ENCODE measurements at places on chromosomes 2 and 18.

GRCh38 chr2:181546086-181546485, 88.9 kb downstream of the ITGA4 start:
- no peak for DNase-seq

DNA sequence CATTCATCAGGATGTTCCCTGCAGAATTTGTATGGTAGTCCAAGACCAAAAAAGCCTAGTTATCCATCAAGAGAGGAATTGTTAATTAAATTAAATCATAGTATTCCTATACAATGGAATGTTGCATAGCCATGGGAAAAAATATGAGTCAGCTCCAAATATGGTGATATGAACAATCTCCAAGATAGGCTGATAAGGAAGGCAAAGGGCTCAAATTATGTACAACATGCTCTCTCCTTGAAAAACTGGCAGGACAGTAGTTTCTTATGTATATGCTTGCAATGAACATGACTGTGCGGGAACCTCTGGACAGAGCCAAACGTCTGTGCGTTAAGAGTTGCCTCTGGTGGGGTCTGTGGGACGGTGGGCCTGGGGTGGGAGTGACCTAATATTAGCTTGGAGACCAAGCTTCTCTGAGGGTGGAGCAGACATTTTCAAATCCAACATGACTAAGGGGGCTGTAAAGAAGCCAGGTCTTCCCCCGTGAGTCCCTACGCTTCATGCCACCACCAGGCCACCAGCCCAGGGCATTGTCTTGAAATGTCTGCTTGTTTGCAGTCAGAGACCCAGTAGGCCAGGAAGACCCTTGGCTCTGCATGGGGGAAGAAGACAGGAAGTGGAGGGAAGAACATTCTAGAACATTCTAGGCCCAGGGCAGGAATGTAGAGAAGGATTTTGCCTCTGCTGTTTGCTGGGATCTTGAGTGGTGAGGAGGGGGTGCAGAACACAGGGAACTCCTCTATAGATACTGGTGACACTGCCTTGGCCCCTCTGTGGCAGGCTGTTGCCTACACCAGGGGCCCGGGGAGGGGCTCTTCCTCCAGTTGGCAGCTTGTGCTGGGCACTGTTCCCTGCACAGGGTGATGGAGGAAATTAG, 244.0 kb upstream of the HS6ST1 start:
- DNase-seq, result no peak

GRCh38 chr2:167190053-167190452, 301.8 kb downstream of the XIRP2 start:
- DNase-seq, result peak; percentile 64

- DNase-seq, result no peak
Measured at GRCh38 chr18:24930971-24931370, 421.0 kb downstream of the ZNF521 start.

- DNase-seq, result no peak
Measured at GRCh38 chr2:203891474-203891873, 23.9 kb downstream of the CTLA4 start.

- no peak for DNase-seq
Measured at GRCh38 chr2:128568106-128568505, 249.4 kb upstream of the HS6ST1 start.

DNA sequence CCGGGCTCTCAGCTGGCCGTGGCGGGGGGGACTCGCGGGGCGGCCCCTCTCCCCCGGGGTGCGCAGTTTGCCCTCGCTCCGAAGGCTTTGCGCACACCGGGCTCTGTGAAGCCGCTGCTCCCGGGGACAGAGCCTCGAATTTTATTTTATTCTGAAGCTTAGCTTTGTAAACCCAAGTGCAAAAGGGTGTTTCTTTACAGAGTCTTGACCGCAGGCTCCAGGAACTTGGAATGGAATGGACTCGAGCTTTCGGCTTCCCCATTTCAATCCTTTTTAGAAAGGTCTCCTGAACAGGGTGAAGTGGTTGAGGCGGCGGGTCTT, 2.0 kb downstream of the GALR1 start:
- no peak for DNase-seq

GRCh38 chr18:23198217-23198845, 63.0 kb downstream of the CABLES1 start:
- DNase-seq, result no peak

DNA sequence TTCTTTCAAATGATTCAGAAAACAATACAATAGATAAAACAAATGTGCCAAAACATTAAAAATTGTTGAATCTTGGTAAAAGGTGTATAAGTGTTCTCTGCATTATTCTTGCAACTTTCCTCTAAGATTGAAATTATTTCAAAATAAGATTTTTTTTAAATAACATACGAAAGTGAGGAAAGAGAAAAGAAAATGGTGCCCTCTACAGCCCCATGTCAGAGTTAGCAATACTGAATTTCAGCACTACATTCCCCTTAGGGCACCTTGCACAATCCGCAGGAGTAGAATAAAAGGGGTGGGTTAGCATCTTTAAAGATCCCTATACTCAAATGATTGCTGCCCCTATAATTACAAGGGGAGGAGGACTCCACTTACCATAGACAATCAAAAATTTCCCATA, 433.7 kb downstream of the BCL11A start:
- no peak for DNase-seq

GRCh38 chr18:24078391-24078790, 60.5 kb upstream of the CABYR start:
- no peak for DNase-seq

DNA sequence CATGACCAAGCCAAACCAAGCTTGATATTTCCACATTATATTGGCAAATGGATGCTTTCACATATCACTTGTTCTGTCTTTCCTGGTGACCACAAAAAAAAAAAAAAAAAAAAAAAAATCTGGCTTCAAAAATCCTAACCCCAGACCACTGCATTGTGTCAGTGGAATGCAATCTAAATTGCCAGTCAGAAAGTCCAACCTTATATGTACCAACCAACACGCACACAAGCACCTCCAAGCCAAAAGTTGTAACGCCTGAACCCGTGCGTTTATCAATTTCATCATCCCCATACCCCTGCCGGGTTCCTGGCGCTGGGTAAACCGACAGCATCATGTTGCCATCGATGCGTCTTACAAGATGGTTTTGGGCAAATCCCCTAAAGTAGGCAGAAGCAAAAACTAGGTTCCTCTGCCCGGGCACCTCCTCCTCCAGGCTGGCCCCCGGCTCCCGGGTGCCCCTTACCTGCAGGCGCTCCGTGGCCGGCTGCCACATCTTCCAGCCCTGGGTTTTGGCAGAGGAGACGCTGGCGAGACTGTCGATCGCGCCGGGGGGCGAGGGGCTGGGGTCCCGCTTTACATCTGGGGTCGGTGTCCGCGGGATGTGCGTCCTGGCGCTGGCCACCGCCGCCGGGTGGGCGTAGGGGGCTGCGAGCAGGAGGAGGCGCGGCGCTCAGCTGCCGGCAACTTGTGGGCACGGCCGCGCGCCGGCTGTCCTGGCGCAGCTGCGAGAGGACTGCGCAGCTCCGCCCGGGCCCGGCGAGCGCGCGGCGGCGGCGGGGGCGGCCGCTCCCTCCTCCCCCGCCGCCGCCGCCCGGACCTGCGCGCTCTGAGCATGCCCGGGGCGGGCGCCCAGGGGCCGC, at the start of gene PID1:
TSS of gene PID1 (minus strand) at position 737 of the 860 bp plus-strand sequence. CDS start at position 493, 244 bp downstream.
- DNase-seq, result no peak

DNA sequence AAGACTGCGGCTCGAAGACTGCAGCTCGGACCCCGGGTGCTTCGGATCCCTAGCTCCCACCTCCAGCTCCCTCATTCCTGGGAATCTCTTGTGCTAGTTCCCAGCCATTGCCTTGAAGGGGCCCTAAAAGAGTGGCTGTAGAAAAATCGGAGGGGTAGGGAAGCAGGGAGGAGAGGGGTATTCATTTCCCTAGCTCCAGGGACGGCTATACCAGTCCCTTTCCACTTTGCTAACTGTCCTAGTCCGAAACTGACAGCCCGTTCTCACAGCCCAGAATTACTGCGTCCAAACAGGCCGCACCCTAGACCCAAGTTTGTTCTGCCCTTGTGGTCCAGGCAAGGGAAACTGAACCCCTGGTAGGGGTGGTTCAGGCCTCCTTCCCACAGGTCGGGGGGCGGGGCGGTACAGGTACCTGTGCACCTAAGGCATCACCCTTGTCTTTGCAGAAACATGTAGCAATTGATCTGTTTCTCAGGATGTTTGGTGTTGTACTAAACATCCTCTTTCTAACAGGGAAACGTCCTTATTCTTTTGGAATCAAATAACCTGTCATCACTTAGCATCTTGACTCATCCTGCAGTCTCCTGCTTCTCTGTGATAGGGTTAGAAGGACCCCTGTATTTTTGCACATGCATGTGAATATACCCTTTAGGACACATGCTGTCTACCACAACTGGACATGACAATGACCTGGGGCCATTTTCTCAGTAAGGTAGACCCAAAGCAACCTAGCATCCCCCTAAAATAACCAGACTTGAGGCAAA, 4.0 kb downstream of the EMX1 start:
- no peak for DNase-seq

All from AG09319 (cell line).